SJSA1 (cell line): ENCODE measurements at places on chromosomes 5 and 9. TPM values are rescaled to one million over a fixed set of nuclear protein-coding genes. Genes with fewer than 3 reads are reported as not detected.

The SLC6A7 gene
- total RNA-seq = not detected in 2 replicates

The CANX gene
- total RNA-seq = 813 and 826 TPM in 2 replicates

The ENTREP1 gene
- not detected in 2 replicates for total RNA-seq

The PCDHB1 gene
- total RNA-seq = not detected in 2 replicates

The TMEFF1 gene
- total RNA-seq = 1.3 and 9.3 TPM in 2 replicates

The SOHLH1 gene
- total RNA-seq = not detected in 2 replicates

The UHRF2 gene
- 19.0 and 20.9 TPM in 2 replicates for total RNA-seq

The STKLD1 gene
- total RNA-seq = 0.63 TPM in 1 of 2 replicates, not detected in the other

The MEIKIN gene
- total RNA-seq = not detected in 2 replicates

The PCDHA6 gene
- total RNA-seq = not detected in 2 replicates

DNA sequence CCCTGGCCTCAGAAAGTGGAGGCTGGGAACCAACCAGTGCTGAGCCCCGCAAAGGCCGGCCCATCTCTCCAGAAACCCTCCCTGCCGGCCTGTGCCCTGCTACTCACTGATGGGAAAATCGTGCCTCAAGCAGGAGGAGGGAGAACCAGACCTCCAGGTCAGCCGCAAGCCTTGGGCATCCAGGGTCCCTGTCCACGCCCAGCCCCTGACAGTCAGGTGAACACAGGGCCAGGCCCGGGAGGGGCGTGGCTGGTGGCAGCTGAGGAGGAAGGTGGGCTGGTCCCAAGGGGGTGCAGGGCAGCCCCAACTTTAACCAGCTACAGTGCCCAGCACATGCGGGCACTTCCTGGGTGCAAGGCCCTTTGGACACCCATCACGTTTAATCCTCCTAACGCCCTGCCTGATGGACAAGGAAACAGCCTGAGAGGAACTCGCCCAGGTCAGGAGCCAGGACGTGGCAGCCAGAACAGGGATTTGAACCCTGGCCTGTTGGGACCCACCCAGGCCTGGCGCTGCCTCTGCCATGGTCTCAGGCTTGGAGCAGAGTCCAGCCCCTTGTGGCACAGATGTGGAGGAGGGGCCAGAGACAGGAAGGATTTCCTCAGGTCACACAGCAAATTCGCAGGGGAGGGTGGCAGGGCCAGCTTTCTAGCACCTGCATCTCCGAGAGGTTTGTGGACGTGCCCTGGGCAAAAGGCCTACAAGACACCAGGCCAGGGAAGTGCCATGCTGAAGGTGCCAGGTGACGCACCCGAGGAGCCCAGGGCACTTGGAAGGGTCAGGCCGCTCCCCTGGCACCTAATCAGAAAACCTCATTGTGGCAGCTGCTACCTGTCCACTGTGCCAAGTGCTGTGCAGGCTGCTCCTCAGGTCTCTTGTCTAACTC lies 4.5 kb downstream of the RALGDS start:
- DNase-seq = no peak
- no peaks in the 10 kb centered on the region for H3K27me3 ChIP-seq
- no peaks in the 10 kb centered on the region for H3K36me3 ChIP-seq
- no peak overlapping the region for H3K4me3 ChIP-seq
- no peak overlapping the region for H3K27ac ChIP-seq
- peaks cover 9% of the 10 kb centered on the region for H3K4me1 ChIP-seq

- peaks cover 16% of the 10 kb centered on the region for H3K27me3 ChIP-seq
- DNase-seq = no peak
- no peak overlapping the region for H3K27ac ChIP-seq
- no peaks in the 10 kb centered on the region for H3K36me3 ChIP-seq
- no peak overlapping the region for H3K4me3 ChIP-seq
Measured at GRCh38 chr9:124490004-124490403, 17.2 kb downstream of the NR5A1 start.

DNA sequence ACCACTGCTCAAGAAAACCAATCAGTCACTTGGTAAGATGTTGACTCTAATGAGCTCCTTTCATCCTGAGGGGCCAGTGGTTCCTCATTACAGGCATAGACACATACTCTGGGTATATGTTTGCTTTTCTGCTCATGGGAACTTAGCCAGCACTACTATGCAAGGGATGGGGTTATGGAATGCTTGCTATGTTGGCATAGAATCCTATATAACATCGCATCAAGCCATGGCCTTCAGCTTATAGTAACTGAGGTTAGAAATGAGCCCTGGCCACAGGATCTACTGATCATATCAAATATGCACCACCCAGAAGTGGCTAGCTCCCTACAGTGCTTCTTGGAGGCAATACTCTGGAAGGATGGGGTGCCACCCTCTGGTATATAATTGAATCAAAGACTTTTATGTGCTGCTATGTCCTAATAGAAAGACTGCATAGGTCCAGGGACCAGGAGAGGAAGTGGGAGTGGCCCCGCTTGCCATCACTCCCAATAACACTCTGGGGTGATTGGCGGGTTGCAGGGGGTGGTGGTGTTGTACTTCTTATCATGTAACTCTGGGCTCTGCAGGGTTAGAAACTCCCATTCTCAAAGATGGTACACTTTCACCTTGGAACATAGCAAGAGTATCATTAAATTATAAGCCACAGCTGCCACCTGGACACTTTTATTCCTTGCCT lies 70.3 kb downstream of the ZNF366 start:
- no peaks in the 10 kb centered on the region for H3K36me3 ChIP-seq
- DNase-seq = no peak
- H3K27ac ChIP-seq = no peak overlapping the region
- no peak overlapping the region for H3K4me3 ChIP-seq
- no peaks in the 10 kb centered on the region for H3K27me3 ChIP-seq

GRCh38 chr5:39426746-39427105 lies 1.9 kb upstream of the DAB2 start:
- no peak overlapping the region for H3K4me3 ChIP-seq
- DNase-seq = no peak
- peaks cover 20% of the 10 kb centered on the region for H3K36me3 ChIP-seq
- peaks cover 51% of the 10 kb centered on the region for H3K4me1 ChIP-seq

- no peak overlapping the region for H3K27ac ChIP-seq
- no peak for DNase-seq
- no peak overlapping the region for H3K4me3 ChIP-seq
- H3K27me3 ChIP-seq = no peaks in the 10 kb centered on the region
Measured at GRCh38 chr5:60992871-60993270, 47.9 kb downstream of the NDUFAF2 start.

- peaks cover 22% of the 10 kb centered on the region for H3K36me3 ChIP-seq
- no peak overlapping the region for H3K27ac ChIP-seq
- H3K4me1 ChIP-seq = peaks cover 35% of the 10 kb centered on the region
- no peak for DNase-seq
- no peaks in the 10 kb centered on the region for H3K27me3 ChIP-seq
Measured at GRCh38 chr9:137078701-137079400, 1.5 kb downstream of the UAP1L1 start.

DNA sequence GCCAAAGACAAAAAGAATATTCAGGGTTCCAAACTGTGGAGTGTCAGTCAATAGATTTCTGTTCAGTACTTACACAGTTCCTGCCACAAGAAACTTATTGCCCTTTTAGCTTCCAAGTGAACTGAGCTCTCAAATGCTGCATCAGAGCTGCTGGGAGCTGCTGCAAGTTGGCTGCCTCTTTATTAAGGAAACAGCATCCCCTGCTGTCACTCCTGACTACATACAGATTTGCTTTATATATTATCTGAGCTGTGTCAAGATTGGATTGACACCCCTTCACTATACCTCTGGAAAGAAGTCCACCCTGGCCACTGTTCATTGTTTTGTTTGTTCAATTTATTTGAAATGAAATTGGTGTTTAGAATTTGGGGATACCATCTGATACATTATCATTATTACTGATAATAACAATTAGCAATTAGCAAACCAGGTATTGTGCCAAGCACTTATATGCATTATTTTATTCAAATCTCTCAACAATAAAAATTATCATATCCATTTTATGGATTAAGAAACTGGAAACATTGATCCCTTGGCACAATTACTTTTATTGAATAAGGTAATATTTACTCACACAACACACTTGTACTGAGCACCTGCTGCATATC lies 16.4 kb upstream of the C5orf58 start:
- peaks cover 23% of the 10 kb centered on the region for H3K4me1 ChIP-seq
- no peak overlapping the region for H3K4me3 ChIP-seq
- H3K27me3 ChIP-seq = no peaks in the 10 kb centered on the region

GRCh38 chr5:141149812-141150211 lies at the start of gene PCDHB6:
PCDHB6 (plus strand) TSS chr5:141150057; CDS start chr5:141150258, 201 bp downstream.
- no peaks in the 10 kb centered on the region for H3K27me3 ChIP-seq
- no peak within 1 kb of the TSS for H3K27ac ChIP-seq
- H3K4me1 ChIP-seq = no peaks in the 10 kb centered on the region
- no peak for DNase-seq
- no peaks in the 10 kb centered on the region for H3K36me3 ChIP-seq
- no peak within 1 kb of the TSS for H3K4me3 ChIP-seq

- peaks cover 13% of the 10 kb centered on the region for H3K4me1 ChIP-seq
- no peaks in the 10 kb centered on the region for H3K36me3 ChIP-seq
- DNase-seq = no peak
- no peak overlapping the region for H3K4me3 ChIP-seq
- no peak overlapping the region; the same call in 1 of the 2 replicates for H3K27ac ChIP-seq
Measured at GRCh38 chr5:102771435-102771834, 16.3 kb downstream of the PAM start.

DNA sequence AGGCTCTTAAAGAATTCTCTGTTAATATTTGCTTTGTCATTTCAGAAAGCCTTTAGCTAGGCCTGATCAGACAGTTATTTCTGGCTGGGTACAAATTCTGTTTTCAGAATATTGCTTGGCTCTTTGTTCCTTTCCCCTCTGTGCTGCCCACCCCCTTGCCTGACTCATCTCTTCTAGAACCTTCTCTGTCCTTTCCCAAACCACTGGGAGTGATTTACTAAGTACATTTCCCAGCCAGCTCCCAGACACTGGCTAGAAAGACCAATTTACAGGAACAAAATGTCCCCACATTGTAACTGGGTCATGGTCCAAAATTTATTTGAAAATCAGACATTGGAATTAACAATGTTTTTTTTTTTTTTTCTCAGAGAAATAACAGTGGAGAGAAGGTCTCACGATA lies 133.1 kb upstream of the MAP1B start:
- no peak overlapping the region for H3K27ac ChIP-seq
- H3K27me3 ChIP-seq = peaks cover 3% of the 10 kb centered on the region; the same call in 1 of the 2 replicates
- no peak overlapping the region for H3K4me3 ChIP-seq
- no peaks in the 10 kb centered on the region for H3K4me1 ChIP-seq

DNA sequence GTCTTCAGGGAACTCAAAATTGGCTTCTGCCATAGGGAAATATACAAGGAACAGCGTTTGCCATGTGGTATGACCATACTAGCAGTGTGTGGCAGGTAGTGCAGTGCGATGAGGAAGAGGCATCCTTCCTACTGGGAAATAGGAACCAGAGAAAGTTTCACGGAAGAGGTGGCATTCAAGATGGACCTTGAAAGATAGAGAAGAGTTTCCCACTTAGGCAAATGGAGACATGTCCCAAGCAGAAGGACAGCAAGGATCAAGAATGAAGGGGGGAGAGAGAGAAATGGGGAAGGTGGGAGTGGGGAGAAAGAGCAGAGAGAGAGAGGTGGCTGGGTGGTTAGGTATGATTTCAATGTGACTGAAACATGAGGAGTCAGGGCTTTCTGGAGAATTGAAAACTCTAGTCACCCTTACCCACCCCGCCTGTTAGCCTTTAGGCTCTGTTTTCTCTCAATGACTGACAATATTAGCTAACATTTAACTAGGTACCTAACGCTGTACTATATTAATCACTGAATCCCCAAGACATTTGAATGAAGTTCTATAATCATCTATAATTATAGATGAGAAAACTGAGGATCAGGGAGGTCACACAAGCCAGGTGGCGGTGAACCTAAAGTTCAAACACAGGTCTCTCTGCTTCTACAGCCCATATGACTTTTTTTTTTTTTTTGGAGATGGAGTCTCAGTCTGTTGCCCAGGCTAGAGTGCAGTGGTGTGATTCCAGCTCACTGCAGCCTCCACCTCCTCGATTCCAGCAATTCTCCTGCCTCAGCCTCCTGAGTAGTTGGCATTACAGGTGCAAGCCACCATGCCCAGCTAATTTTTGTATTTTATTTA lies 171.3 kb downstream of the NR3C1 start:
- H3K4me1 ChIP-seq = peaks cover 7% of the 10 kb centered on the region
- no peak overlapping the region for H3K27ac ChIP-seq
- no peak for DNase-seq
- no peaks in the 10 kb centered on the region for H3K27me3 ChIP-seq
- H3K4me3 ChIP-seq = no peak overlapping the region

DNA sequence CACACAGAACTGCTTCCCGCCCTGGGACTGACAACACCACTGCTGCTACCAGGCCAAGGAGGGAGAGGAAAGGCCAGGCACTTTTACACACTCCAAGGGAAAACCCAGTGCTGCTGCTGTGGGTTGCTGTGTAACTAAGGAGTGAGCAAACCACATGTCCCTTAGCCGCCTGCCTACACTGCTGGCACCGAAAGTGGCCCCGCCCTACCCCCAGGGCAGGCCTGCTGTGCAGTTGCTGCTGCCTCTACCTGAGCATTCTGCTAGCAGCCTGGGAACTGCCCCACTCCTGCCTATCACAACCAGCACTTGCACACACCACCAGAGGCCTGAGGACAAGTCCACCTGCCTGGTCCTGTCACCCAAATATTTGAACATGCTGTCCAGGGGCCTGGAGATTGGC lies 740.9 kb downstream of the DTWD2 start:
- no peaks in the 10 kb centered on the region for H3K4me1 ChIP-seq
- no peaks in the 10 kb centered on the region for H3K36me3 ChIP-seq
- H3K27me3 ChIP-seq = no peaks in the 10 kb centered on the region
- H3K27ac ChIP-seq = no peak overlapping the region

DNA sequence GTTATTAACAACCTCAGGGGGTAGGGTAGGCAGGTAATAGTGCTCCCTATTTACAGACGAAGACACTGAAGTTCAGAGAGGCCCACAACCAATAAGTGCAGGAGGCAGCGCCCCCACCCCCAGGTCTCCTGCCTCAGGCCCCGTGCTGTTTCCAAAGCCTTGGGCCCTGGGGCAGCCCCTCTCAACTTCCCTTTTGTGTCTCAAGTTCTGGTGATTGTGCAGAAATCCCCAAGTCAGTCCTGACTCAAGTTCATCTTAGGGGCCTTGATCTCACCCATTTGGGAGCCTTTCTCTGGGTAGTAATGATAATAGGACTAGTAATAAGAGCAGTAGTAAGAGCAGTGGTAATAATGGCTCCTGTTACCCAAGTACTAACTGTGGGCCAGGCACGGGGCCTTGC lies 35.5 kb upstream of the ASS1 start:
- H3K36me3 ChIP-seq = no peaks in the 10 kb centered on the region
- no peaks in the 10 kb centered on the region for H3K27me3 ChIP-seq
- no peak overlapping the region for H3K4me3 ChIP-seq
- H3K27ac ChIP-seq = no peak overlapping the region

- H3K4me1 ChIP-seq = peaks cover 13% of the 10 kb centered on the region
- H3K27me3 ChIP-seq = no peaks in the 10 kb centered on the region
- peak overlapping the region; percentile 70 for H3K27ac ChIP-seq
- DNase-seq = peak; percentile 76
Measured at GRCh38 chr5:73447530-73448462, 781 bp downstream of the FOXD1 start.

- no peaks in the 10 kb centered on the region for H3K27me3 ChIP-seq
- H3K36me3 ChIP-seq = no peaks in the 10 kb centered on the region
- H3K4me1 ChIP-seq = no peaks in the 10 kb centered on the region; the same call in 1 of the 2 replicates
- DNase-seq = no peak
Measured at GRCh38 chr5:5523066-5523505, 100.6 kb downstream of the ICE1 start.
